ENCODE measurements at places on chromosomes 7 and 10.
A peak's percentile ranks its signal among the peaks of the same experiment; 100 is the strongest.

- no peaks in the 10 kb centered on the region for H3K27me3 ChIP-seq
- DNase-seq: no peak
- peaks cover 62% of the 10 kb centered on the region for H3K4me1 ChIP-seq
- H3K4me3 ChIP-seq: no peak overlapping the region
- no peaks in the 10 kb centered on the region for H3K36me3 ChIP-seq
Measured at GRCh38 chr7:117675497-117676435, 195.9 kb downstream of the CFTR start.

GRCh38 chr10:124176349-124177179 lies 83.2 kb upstream of the CHST15 start:
- H3K27me3 ChIP-seq: peaks cover 7% of the 10 kb centered on the region
- DNase-seq: no peak
- H3K4me1 ChIP-seq: peaks cover 5% of the 10 kb centered on the region
- H3K4me3 ChIP-seq: no peak overlapping the region
- H3K27ac ChIP-seq: no peak overlapping the region
- no peaks in the 10 kb centered on the region for H3K36me3 ChIP-seq

GRCh38 chr7:50068026-50068425 lies 25.0 kb downstream of the ZPBP start:
- DNase-seq: no peak
- H3K27ac ChIP-seq: no peak overlapping the region
- no peak overlapping the region for H3K4me3 ChIP-seq
- H3K27me3 ChIP-seq: no peaks in the 10 kb centered on the region

DNA sequence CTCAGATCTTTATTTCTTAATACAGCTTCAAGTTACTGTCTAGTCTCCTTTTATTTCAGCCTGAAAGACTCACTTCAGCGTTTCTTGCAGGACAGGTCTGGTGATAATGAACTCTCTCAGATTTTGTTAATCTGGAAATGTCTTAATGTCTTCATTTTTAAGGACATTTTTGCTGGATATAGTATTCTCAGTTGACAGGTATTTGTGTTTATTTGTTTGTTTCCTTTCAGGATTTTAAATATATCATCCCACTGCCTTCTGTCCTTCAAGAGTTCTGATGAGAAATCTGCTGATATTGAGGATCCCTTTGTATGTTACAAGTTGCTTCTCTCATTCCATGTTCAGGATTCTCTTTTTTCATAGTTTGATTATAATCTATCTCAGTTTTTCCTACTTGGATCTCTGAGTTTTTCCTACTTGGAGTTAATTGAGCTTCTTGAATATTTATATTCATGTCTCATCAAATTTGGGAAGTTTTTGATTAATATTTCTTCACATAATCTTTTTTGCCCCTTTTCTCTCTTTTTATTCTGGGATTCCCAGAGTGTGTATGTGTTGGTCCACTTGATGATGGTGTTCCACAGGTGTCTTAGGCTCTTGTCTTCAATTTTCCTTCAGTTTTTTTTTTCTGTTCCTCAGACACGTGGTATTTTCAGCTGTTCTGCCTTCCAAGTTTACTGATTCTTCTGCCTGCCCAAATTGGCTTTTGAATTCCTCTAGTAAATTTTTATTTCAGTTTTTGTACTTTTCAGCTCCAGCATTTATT lies 49.9 kb downstream of the PTEN start:
- peaks cover 29% of the 10 kb centered on the region for H3K4me1 ChIP-seq
- no peak for DNase-seq
- H3K27me3 ChIP-seq: no peaks in the 10 kb centered on the region
- H3K36me3 ChIP-seq: peaks cover 19% of the 10 kb centered on the region

GRCh38 chr7:26515314-26515842 lies 223.7 kb downstream of the SNX10 start:
- H3K27ac ChIP-seq: no peak overlapping the region
- H3K4me3 ChIP-seq: no peak overlapping the region
- peaks cover 3% of the 10 kb centered on the region for H3K4me1 ChIP-seq
- H3K27me3 ChIP-seq: no peaks in the 10 kb centered on the region
- DNase-seq: no peak

DNA sequence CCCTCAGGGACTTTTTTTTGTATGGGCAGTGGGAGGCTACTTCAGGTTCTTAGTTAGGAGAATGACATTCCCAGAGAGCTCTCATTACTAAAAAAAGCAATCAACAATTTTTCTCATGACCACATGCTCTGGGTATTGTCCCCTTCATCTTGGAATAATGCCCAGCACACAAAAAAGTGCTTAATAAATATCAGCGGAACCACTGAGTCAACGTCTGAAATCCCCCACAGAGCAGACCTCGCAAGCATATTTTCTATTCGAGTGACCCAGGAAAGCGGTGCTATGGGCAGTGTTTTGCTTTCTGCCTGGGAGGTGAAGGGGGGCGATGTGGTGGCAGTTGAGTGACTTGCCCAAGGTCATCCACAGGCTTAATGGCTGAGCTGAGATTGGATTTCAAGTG lies 493.4 kb upstream of the ZMIZ1 start:
- H3K4me3 ChIP-seq: no peak overlapping the region
- no peaks in the 10 kb centered on the region for H3K27me3 ChIP-seq
- DNase-seq: no peak
- peaks cover 8% of the 10 kb centered on the region for H3K4me1 ChIP-seq
- no peak overlapping the region for H3K27ac ChIP-seq
- no peaks in the 10 kb centered on the region for H3K36me3 ChIP-seq

- H3K4me1 ChIP-seq: no peaks in the 10 kb centered on the region
- H3K36me3 ChIP-seq: no peaks in the 10 kb centered on the region
- H3K27me3 ChIP-seq: no peaks in the 10 kb centered on the region
- no peak overlapping the region for H3K4me3 ChIP-seq
Measured at GRCh38 chr7:7527047-7527446, 8.6 kb downstream of the COL28A1 start.

DNA sequence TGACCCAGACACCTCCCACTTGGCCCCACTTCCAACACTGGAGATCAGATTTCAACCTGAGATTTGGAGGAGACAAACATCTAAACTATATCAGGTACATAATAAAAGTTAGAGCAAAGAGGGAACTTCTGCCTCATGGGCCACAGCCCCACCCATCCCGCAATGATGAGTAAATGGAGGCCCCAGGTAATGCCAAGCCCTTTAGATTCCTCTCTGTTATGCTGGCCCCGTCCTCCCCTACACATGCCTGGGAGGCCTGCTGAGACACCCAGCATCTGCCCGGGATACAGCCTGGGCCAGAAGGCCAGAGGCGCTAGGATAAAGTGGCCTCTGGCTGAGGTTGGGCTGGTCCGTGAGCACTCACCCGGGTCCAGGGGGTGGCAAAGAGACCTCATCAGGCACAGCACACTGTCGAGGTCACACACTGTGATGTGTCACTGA lies 185.5 kb upstream of the SH2B2 start:
- H3K4me1 ChIP-seq: peaks cover 4% of the 10 kb centered on the region
- no peak overlapping the region for H3K4me3 ChIP-seq
- no peak overlapping the region for H3K27ac ChIP-seq
- peaks cover 26% of the 10 kb centered on the region for H3K36me3 ChIP-seq

DNA sequence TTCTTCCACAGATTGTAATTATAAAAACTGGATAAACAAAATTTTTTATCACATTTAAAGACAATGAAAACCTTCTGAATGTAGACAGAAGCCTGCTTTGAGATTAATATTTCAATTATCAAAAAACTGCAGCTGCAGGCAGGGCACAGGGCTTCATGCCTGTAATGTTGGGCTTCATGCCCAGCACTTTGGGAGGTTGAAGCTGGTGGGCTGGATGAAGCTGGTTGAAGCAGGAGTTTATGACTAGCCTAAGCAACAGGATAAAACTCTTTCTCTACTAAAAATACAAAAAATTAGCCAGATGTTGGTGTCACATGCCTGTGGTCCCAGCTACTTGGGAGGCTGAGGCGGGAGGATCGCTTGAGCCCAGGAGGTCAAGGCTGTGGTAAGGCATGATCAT lies 41.2 kb downstream of the PDZD8 start:
- no peak overlapping the region for H3K27ac ChIP-seq
- H3K4me3 ChIP-seq: no peak overlapping the region
- H3K4me1 ChIP-seq: peaks cover 26% of the 10 kb centered on the region
- no peak for DNase-seq

GRCh38 chr10:86344714-86345161 lies 21.9 kb downstream of the GRID1 start:
- H3K4me3 ChIP-seq: no peak overlapping the region
- H3K36me3 ChIP-seq: no peaks in the 10 kb centered on the region
- peak; percentile 5 for DNase-seq
- H3K27ac ChIP-seq: no peak overlapping the region

GRCh38 chr7:151017953-151018420 lies 6.3 kb downstream of the ATG9B start:
- DNase-seq: peak; percentile 95
- peaks cover 39% of the 10 kb centered on the region for H3K4me1 ChIP-seq
- H3K36me3 ChIP-seq: no peaks in the 10 kb centered on the region
- peak overlapping the region; percentile 68 for H3K4me3 ChIP-seq
- peaks cover 82% of the 10 kb centered on the region for H3K27me3 ChIP-seq

- no peaks in the 10 kb centered on the region for H3K27me3 ChIP-seq
- peaks cover 19% of the 10 kb centered on the region for H3K4me1 ChIP-seq
- no peak overlapping the region for H3K4me3 ChIP-seq
- DNase-seq: no peak
- no peaks in the 10 kb centered on the region for H3K36me3 ChIP-seq
Measured at GRCh38 chr10:110368002-110368401, 63.3 kb upstream of the SMNDC1 start.

DNA sequence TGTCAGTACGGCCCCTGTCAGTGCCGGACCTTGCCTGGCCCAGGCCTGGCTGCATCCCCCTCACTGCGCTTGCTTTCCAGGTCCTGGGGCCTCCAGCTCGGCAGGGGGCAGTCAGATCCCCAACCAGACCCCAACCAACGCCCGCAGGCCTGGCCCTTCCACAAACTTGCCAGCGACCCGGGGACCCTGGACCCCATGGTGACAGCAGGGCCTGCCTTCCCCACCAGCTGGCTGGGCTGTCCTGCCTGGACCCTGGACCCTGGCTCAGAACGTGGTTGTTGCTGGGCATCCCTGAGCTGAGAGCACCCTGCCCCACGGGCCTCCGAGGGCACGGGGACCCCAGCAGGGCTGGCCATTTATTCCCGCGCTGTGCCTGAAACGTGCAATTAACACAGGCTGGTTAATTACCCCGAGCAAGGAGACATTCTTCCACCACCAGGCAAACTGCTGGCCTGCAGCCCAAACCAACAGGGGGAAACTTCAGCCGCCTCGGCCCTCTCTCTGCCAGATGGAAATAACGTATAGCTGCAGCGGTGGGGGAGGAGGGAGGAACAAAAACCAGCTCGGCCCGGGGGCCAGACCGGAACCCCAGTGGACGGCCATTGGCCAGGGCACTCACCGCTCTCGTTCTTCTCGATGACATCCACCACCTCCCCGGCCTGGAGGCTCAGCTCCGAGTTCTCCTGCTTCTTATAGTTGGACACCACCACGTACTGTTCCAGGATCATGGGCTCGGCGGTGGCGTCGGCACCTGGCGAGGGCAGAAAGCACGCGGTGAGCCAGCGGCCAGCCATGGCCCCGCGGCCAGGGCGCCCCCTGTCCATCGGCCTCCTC lies 167.1 kb downstream of the NEURL1 start:
- H3K4me3 ChIP-seq: peak overlapping the region; percentile 34
- H3K36me3 ChIP-seq: peaks cover 17% of the 10 kb centered on the region
- no peak overlapping the region for H3K27ac ChIP-seq
- DNase-seq: no peak
- H3K4me1 ChIP-seq: peaks cover 16% of the 10 kb centered on the region

- no peaks in the 10 kb centered on the region for H3K27me3 ChIP-seq
- no peaks in the 10 kb centered on the region for H3K36me3 ChIP-seq
- DNase-seq: no peak
- peak overlapping the region; percentile 64 for H3K27ac ChIP-seq
- H3K4me1 ChIP-seq: peaks cover 60% of the 10 kb centered on the region
- no peak overlapping the region for H3K4me3 ChIP-seq
Measured at GRCh38 chr7:141362580-141363435, 188.4 kb upstream of the AGK start.

GRCh38 chr10:91284486-91285090 lies 64.1 kb downstream of the PCGF5 start:
- H3K27me3 ChIP-seq: peaks cover 5% of the 10 kb centered on the region
- H3K4me3 ChIP-seq: no peak overlapping the region
- H3K27ac ChIP-seq: peak overlapping the region; percentile 73
- DNase-seq: no peak

- peaks cover 44% of the 10 kb centered on the region for H3K4me1 ChIP-seq
- DNase-seq: peak; percentile 70
- H3K27ac ChIP-seq: no peak overlapping the region
- H3K36me3 ChIP-seq: no peaks in the 10 kb centered on the region
Measured at GRCh38 chr7:19118636-19119371, 1.4 kb upstream of the TWIST1 start.

DNA sequence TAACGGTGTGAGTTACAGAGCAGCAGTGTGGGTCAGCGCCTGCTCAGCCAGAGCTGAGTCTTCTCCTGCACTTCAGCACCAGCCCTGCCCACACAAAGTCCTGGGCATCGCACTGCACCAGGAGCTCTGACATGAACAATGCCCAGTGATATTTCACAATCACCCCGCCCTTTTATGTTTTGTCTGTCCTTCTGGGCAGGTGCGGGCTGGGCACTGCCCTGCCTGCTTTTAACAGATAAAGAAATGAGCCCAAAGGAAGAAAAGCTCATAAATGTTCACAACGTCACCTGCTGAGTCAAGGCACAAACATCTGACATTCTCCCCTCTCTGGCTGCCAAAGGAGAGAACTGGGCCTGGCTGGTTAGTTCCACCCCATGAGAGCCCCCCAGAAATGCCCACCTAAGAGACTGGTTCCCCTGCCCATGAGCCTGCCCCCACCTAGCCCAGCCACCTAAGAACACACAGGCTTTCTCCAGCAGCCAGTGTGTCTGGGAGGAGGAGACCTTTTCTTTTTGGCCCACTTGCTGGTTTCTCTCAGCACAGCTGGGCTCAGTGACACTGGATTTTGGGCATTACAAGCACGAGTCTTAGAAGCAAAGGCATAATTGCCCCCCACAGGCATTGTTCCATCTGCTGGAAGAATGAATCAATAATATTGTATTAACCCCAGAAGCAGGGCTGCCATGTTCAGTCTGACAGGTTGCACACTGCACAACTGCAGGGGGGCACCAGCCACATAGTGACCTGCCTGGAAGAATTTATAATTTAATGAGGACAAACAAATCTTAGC lies 22.3 kb downstream of the CALML3 start:
- no peaks in the 10 kb centered on the region for H3K27me3 ChIP-seq
- H3K4me3 ChIP-seq: no peak overlapping the region
- no peak overlapping the region for H3K27ac ChIP-seq

DNA sequence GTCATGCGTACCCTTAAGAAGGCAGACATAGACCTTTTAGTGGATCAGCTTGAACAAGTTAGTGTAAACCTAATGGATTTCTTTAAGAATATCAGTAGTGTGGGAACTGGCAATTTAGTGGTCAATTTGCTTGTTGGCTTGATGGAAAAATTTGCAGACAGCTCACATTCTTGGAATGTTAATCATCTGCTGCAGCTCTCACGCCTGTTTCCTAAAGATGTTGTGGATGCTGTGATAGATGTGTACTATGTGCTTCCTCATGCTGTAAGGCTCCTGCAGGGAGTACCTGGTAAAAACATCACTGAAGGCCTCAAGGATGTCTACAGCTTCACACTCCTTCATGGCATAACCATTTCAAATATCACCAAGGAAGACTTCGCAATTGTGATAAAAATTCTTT lies 103.4 kb downstream of the ABCA13 start:
- H3K4me1 ChIP-seq: no peaks in the 10 kb centered on the region
- no peaks in the 10 kb centered on the region for H3K27me3 ChIP-seq
- no peak overlapping the region for H3K27ac ChIP-seq
- DNase-seq: no peak
